ENCODE measurements at places on chromosomes 7 and 10. TPM values are rescaled to one million over a fixed set of nuclear protein-coding genes. Genes with fewer than 3 reads are reported as not detected.

DNA sequence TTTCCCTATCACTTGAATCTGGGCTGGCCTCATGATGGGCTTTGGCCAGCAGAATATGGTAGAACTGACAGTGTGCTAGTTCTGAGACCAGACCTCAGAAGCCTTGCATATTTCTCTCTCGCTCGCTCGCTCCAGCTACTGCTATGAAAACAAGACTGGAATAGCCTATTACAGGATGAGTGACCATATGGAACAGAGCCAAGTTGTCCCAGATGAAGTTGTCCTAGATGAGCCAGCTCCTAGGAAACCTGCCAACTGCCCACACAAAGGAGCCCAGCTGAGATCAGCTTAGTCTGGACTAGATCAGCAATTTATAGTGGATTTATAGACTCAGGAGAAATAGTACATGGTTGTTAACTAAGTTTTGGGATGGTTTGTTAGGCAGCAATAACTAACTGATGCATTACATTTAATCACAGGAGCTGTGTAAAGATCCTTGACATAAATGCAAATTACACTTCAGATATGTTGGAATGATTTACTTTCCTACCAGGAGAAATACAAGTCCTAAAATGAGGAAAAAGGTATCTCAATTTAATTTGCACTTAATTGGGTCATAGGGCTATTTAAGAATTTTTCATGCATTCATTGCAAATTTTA, 6.8 kb upstream of the HECW1 start:
- H3K27me3 ChIP-seq = peaks cover 46% of the 10 kb centered on the region
- no peak overlapping the region for H3K4me3 ChIP-seq
- no peaks in the 10 kb centered on the region for H3K4me1 ChIP-seq
- no peaks in the 10 kb centered on the region for H3K36me3 ChIP-seq
- no peak for DNase-seq
- H3K27ac ChIP-seq = no peak overlapping the region

- no peak overlapping the region for H3K4me3 ChIP-seq
- H3K27ac ChIP-seq = no peak overlapping the region
- peaks cover 7% of the 10 kb centered on the region for H3K27me3 ChIP-seq
- no peaks in the 10 kb centered on the region for H3K4me1 ChIP-seq
- DNase-seq = no peak
Observed at GRCh38 chr7:117704063-117704462, 169.2 kb downstream of the CTTNBP2 start.

- H3K36me3 ChIP-seq = no peaks in the 10 kb centered on the region
- H3K27me3 ChIP-seq = no peaks in the 10 kb centered on the region
- H3K4me1 ChIP-seq = peaks cover 60% of the 10 kb centered on the region
- H3K4me3 ChIP-seq = no peak overlapping the region
Observed at GRCh38 chr10:52486840-52487611, 172.9 kb downstream of the DKK1 start.

DNA sequence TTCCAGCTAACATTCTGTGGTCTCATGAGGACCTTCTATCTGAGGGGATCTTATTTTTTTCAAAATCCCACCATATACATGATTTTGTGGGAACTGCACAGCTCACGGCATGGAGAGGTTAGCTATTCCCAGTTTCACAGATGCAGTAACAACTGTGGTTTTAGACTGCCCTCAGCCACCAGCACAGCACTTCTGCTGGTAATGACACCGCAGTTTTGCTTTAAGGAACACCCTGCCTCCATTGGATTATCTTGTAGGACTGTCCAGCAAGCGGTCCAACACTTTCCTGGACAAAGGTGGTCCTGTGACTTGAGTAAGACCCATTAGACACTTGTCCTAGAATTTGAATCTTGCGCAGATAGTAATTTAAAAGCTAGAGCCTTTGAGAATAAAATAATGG, 65.3 kb upstream of the SMNDC1 start:
- H3K4me3 ChIP-seq = no peak overlapping the region
- H3K27ac ChIP-seq = no peak overlapping the region
- H3K4me1 ChIP-seq = peaks cover 5% of the 10 kb centered on the region
- no peak for DNase-seq
- no peaks in the 10 kb centered on the region for H3K36me3 ChIP-seq

DNA sequence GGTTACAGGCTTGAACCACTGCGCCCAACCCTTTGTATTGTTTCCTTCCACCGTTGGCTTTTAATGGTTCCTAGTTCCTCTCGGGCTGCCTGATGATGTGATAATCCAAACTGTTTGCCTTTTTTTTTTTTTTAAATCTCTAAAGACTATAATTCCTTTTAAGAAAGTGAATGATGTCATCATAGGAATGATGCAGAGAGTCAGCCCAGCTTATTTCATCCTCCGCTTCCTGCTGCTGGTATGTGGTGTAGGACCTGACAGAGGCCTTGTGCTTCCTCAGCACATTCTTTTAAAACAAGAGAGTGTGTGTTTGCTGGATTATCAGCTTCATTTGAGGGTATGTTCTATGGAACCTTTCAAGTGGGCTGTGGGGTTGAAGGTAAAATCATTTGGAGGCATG, 241.4 kb downstream of the LRMDA start:
- no peak for DNase-seq
- H3K27me3 ChIP-seq = peaks cover 50% of the 10 kb centered on the region

DNA sequence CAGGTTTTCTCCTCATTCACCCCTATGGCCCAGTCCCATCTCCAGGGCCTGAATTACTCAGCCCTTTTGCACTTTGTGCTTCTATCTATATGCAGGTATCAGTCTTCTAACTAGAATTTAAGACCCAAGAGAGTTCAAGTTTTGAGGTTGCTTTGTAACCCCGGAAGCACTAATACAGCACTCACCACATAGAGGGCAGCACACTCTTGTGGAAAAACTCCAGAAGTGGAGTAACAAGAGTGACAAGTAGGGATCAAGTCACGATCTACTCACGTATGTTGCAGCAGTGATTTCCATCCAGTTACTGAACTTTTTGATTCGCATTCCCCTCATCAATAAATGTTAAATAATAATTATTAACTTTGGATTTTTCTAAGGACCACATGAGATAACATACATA, 151.0 kb downstream of the CHCHD3 start:
- no peaks in the 10 kb centered on the region for H3K27me3 ChIP-seq
- no peaks in the 10 kb centered on the region for H3K4me1 ChIP-seq
- DNase-seq = no peak
- no peak overlapping the region for H3K4me3 ChIP-seq

DNA sequence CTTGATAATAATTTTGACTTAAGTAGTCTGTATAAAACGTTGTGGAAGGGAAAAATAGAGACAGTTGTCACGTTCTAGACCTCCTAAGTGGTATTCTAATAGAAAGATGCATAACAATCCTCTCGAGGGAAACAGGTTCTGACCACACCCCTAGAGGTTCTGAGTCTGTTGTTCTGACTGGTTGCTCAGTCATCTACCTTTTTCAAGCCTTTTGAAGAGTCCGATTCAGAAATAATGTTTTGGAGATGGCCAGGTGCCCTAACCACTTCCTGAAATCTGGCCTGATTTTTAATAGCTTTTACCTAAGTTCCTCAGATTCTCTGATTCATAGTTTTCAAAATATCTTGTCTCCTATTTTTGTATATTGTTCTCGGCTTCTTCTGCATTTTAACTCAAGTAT, 175.6 kb downstream of the HDAC9 start:
- no peaks in the 10 kb centered on the region for H3K27me3 ChIP-seq
- H3K4me3 ChIP-seq = no peak overlapping the region
- peaks cover 18% of the 10 kb centered on the region for H3K4me1 ChIP-seq
- no peaks in the 10 kb centered on the region for H3K36me3 ChIP-seq

DNA sequence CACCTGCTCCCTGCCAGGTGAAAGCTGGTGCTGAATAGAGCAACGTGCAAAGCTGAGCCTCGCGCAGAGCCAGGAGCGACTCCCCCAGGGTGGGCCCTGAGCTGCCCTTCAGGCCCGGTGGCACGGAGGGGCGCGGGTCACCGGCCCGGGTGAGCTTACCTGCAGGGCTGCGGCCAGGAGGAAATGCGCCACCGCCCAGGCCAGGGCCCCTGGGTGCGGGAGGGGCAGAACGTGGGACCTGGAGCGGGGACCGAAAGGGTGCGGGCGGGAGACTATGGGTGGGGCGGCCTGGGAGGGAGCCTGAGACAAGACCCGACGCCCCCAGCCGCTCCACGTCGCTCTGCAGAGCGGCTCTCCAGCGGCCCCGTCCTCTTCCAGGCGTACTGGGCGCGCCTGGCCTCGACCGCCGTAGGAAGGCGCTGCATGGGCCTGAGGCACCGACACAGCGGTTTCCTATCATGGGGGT, 122.1 kb downstream of the BTAF1 start:
- H3K4me3 ChIP-seq = no peak overlapping the region
- H3K4me1 ChIP-seq = no peaks in the 10 kb centered on the region
- no peak for DNase-seq
- H3K36me3 ChIP-seq = no peaks in the 10 kb centered on the region

- H3K27me3 ChIP-seq = peaks cover 5% of the 10 kb centered on the region
- no peak for DNase-seq
- H3K4me1 ChIP-seq = peaks cover 35% of the 10 kb centered on the region
- no peaks in the 10 kb centered on the region for H3K36me3 ChIP-seq
Observed at GRCh38 chr10:5945190-5945509, 32.2 kb downstream of the IL15RA start.

- H3K4me3 ChIP-seq = no peak overlapping the region
- no peaks in the 10 kb centered on the region for H3K36me3 ChIP-seq
- peaks cover 10% of the 10 kb centered on the region for H3K27me3 ChIP-seq
- H3K27ac ChIP-seq = no peak overlapping the region
- H3K4me1 ChIP-seq = no peaks in the 10 kb centered on the region
Observed at GRCh38 chr10:45282061-45282460, 33.3 kb downstream of the OR13A1 start.

DNA sequence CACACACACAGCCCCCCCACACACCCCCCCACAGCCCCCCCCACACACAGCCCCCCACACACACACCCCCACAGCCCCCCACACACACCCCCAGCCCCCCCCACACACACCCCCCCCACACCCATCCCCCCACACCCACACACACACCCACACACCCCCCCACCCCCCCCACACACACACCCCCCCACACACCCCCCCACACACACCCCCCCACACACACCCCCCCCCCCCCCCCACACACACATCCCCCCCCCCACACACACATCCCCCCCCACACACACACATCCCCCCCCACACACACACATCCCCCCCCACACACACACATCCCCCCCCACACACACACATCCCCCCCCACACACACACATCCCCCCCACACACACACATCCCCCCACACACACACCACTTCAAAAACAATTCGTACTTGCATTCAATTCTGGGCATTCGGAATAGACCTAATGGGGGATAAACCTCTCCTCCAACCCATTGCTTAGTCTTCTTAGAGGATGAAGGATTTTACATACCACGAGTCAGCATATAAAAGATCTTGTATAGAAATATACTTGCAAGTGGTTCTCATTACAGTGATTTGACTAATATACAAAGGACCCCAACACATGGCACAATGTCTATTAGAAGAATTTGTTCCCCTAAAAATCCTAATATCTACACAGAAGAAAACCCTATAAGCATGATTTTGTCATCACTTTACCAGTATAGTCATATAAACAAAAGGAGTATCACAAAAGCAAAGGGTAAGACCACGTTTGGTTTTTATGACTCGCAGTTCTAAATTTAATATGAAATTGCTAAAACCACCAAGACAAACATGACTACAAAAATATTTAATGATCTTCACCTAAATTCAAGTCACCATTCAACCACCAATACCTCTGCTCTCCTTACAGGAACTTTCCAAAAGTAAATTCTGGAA, 80.9 kb downstream of the DIP2C start:
- no peaks in the 10 kb centered on the region for H3K36me3 ChIP-seq
- H3K27ac ChIP-seq = peak overlapping the region; percentile 52
- DNase-seq = no peak
- H3K4me3 ChIP-seq = no peak overlapping the region
- H3K27me3 ChIP-seq = no peaks in the 10 kb centered on the region
- H3K4me1 ChIP-seq = peaks cover 41% of the 10 kb centered on the region

GRCh38 chr10:1214882-1215540, 158.8 kb downstream of the WDR37 start:
- H3K4me1 ChIP-seq = no peaks in the 10 kb centered on the region
- DNase-seq = peak; percentile 67
- no peak overlapping the region for H3K27ac ChIP-seq

DNA sequence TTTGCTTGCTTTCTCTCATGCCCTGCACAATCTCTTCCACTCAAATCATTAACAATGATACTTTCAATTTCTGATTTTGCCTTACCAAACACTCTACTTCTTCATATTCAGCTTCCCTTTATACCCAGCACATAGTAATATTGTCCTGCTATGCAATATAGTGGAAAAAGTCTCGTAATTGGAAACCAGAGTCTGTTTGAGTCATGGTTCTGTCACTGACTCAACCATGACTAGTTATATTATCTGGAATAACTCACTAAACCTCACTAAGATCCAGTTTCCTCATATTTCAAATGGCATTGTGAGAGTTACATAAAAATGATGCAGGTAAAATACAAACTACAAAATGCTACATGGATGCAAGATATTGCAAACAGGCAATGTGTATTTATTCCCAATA, 98.5 kb upstream of the LRRTM3 start:
- no peaks in the 10 kb centered on the region for H3K36me3 ChIP-seq
- H3K27ac ChIP-seq = no peak overlapping the region
- H3K4me1 ChIP-seq = peaks cover 10% of the 10 kb centered on the region

GRCh38 chr10:97539523-97540200, 32.9 kb upstream of the ANKRD2 start:
- H3K36me3 ChIP-seq = no peaks in the 10 kb centered on the region
- H3K4me3 ChIP-seq = no peak overlapping the region

DNA sequence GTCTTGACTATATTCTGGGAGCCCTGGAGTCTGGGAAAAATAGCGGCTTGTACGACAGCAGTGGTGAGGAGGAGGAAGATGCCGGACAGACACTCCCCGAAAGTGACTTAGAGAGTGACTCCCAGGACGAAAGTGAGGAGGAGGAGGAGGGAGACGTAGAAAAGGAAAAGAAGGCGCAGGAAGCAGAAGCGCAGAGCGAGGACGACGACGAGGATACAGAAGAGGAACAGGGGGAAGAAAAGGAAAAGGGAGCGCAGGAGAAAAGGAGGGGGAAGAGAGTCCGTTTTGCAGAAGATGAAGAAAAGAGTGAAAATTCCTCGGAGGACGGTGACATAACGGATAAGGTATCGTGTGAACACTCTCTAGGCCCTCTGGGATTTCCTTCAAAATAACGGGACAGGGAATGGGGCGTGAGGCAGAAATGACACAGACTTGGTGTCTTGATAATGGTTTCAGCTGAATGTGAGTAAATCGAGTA, 908 bp downstream of the NOM1 start:
- peak overlapping the region; percentile 72 for H3K27ac ChIP-seq
- H3K36me3 ChIP-seq = peaks cover 23% of the 10 kb centered on the region
- DNase-seq = no peak

LDB1 gene
- total RNA-seq = 114 TPM

TMEM229A gene
- total RNA-seq = not detected

PTPRN2 gene
- total RNA-seq = 0.50 TPM

PAX4 gene
- total RNA-seq = not detected

CCDC172 gene
- total RNA-seq = not detected

DLX6 gene
- total RNA-seq = 0.94 TPM

CCDC6 gene
- 38.0 TPM for total RNA-seq

ARMH3 gene
- 28.8 TPM for total RNA-seq

PON1 gene
- total RNA-seq = not detected

NYAP1 gene
- total RNA-seq = 0.89 TPM

WNT8B gene
- not detected for total RNA-seq

Data from osteocyte (in vitro differentiated cells).